ENCODE measurements at places on chromosomes 12 and 14.

DNA sequence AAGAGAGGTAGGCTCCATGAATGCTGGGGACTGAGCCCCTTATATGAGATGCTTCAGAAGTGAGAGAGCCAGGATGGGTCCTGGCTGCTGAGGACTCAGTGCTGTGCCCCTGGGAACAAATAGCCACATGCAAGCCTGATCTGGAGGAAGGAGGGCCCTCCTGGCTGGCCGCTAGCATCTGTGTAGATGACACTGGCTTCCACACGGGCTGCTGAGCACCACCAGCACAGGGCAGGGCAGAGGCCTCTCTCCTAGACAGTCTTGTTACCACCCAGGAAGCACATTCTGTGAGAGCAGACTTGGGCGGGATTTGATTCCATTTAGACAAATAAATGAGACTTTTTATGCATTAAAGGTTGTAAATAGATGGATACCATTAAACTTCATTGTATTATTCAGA is 48.0 kb downstream of the ZNF664 start:
- no peak for DNase-seq

- DNase-seq = no peak
These were observed 27.0 kb upstream of the EEA1 start for GRCh38 chr12:92955997-92956663.

DNA sequence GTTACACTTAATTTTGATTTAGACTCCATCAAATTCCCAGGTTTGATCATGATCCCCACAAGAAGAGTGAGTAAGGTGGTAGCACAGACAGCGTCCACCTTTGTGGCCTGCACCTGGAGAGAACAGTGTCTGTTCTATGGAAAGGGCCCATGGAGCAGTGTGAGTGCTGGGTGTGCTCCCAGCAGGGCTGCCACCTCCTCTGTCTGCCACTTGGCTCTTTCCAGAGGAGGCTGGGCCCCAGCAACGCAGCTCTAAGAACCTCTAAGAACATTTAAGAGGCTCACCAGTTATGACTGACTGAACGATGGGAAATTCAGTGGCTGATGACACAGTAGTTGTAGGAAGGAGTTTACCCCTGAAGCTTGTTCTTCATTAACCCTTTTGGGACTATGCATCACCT is 17.3 kb downstream of the VDR start:
- DNase-seq = no peak

DNA sequence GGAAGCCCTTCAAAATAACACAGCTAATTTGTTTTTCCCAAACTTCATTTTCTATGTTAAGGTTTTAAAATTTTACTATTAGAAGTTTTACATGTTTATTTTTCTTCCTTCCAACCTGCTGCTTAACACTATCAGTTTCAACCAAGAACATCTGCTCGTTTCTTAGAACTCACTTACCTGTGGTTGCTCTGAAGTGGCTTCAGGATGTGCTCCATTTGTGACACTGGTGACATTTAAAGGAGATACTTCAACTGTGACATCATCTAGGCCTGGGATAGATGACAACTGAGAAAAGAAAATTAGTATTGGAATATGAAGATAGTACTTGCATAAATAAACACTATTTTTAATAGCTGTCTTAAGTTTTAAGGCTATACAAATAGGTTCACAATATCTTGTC is 17.9 kb downstream of the WASHC3 start:
- DNase-seq = no peak

- no peak for DNase-seq
These were observed 590.9 kb upstream of the SEL1L start for GRCh38 chr14:82124511-82124910.

GRCh38 chr14:69841656-69842055 is 37.6 kb upstream of the SMOC1 start:
- no peak for DNase-seq
